ENCODE measurements at places on chromosomes 6 and 20.
A peak's percentile ranks its signal among the peaks of the same experiment; 100 is the strongest.

DNA sequence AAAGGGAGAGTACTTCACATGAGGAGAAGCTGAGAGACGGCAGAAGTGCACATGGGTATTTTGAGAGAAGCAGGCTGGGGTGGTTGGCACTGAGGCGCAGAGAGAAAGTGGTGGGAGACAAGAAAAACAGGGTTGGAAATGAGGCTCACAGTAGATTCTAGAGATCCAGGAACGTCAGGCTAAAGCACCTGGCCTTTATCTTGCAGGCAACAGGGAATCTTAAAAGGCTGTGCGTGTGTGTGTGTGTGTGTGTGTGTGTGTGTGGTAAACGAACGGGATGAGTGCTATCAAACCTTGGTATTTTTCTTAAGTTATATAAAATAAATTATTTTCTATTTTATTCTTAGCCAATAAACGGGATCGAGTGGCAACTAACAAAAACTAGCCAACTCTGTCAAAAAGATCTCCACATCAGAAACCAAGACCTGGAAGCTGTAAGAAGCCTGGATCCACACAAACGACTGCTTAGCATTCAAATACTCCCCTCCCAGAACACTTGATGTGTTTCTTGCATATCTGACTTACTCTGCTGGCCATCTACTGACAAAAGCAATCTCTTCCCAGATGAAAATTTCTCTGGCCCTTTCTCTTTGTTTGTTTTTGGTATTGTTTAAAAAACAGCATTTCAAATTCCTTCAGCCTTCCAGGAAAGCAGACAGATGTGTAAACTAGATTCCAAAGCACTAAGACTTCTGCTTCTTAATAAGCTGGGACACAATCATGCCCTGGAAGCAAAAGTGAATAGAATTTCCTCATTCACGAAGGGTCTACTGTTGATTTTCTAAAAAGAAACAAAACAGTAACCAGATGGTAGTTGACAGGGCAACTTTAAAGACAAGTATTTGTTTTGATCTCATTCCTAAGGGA is 44.8 kb upstream of the FABP7 start:
- DNase-seq: no peak

GRCh38 chr6:63487103-63487813 is 85.0 kb upstream of the LOC128125822 start:
- DNase-seq: no peak

DNA sequence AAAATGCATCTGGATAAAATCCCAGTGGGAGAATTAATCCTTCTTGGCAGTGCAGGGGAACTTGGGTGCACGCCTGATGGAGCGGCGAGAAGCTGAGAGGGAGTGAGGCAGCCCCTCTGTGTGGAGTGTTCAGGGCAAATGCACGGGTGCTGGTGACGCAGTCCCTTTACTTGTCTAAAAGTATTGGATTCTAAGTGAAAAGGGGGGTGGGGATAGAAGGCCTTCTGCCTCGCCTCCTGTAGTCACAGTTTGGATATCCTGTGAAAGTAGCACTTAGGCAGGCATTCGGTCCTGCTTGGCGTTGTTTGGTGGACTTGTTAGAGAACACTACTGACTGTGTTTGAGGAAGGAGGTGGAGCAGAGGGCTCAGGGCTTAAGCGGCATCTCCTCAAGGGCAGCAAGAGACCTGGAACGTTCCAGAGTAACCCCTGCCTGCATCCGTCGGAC is 39.3 kb downstream of the PHACTR3 start:
- peak; percentile 34 for DNase-seq

DNA sequence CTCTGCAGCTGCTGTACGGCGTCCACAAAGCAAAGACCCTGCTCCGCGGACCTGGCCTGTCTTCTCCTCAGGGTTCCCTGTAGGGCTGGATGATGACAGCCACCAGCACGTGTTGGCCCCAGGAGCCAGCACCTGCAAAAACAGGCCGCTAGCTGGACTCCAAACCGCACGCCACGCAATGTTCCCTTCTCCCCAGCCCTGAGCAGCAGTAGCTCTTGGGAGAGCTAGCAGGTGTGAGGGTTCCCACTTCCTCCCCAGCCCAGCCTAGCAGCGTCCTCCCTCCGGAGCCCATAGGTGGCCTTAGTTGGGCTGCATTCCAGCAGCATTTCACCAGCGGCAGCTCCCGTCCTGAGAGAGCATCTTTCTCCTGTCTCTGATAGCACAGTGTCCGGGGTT is 42.3 kb downstream of the DACT2 start:
- DNase-seq: no peak

- no peak for DNase-seq
Observed at GRCh38 chr20:18971121-18971520, 157.5 kb downstream of the SCP2D1 start.

DNA sequence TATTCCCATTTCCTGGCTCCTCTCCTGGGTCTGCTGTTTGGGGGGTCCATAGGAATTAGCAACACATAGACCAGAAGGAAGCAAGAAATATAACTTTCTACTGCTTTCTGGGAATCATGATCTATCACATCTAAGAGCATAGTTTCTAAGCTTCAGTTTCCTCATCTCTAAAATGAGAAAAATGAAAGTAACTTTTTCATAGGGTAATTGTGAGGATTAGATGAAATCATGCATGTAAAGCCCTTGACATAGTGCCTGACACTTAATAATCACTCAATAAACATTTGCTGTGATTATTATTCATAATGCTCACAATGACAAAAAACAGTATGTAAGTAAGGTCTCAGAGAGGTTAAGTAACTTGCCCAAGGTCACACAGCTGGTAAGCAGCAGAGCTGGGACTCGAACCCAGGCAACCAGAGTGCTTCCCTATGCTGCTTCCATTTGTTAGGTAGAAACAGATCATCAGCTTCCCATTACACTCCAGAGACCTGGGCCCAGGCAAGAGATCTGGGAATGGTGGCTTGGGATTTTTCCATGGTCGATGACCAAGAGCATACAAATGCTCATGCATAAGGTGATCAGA is 86.6 kb upstream of the MAFB start:
- no peak for DNase-seq

- no peak for DNase-seq
Observed at GRCh38 chr6:111971181-111971841, 82.6 kb upstream of the CCN6 start.

DNA sequence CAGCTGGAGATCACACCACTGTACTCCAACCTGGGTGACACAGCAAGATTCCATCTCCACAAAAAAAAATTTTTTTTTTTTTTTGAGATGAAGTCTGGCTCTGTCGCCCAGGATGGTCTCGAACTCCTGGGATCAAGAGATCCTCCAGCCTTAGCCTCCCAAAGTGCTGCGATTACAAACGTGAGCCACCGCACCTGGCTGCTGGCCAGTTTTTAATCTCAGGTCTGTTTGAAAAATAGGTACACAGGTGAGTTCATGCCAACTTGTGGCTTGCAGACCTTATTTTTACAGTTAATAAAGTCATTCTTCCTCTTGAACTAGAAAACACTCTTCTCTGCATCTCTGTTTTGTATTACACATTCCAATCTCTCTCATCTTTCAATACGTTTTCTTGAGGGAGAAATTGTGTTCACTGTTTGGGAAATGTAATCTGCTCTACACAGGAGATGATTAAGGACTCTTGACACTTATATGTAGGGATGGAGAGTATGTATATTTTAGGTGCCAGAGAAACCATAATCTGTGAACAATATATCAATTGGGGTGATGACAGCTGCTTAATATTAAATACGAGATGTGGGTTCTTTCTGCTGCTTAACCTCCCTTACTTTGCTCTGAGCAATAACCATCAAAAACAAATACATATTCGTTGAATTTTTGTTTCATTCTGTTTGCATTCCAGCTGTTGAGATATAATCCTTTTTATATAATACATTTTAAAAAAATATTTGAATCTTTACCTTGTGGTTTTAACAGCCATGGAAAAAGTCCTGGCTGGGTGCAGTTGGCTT is 17.7 kb upstream of the RIPOR3 start:
- no peak for DNase-seq

GRCh38 chr6:28264834-28265401 is 2.0 kb upstream of the ZSCAN26 start:
- DNase-seq: no peak

DNA sequence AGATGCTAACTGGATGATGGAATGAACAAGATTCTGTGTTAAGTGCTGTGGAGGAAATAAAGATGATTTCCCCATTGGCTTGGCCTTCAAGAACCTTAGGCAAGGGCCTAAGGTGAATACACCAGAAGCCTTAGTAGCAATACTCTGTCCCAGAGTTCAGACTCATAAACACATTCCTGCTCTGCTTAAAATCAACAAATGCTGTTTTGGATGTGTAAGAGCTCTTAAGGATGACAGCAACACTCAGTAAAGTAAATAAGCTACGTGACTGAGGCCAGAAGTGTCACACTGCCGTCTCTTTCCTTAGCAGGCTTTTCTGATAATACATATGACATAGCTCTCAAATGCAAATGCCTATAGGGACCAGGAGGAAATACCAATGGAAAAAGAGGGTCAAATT is 90.6 kb downstream of the EYA2 start:
- no peak for DNase-seq

GRCh38 chr20:48766961-48767960 is 60.5 kb downstream of the PREX1 start:
- DNase-seq: no peak

Measured in sciatic nerve (tissue), 2 donors.